ENCODE measurements at places on chromosomes 5 and 9.
A peak's percentile ranks its signal among the peaks of the same experiment; 100 is the strongest.

DNA sequence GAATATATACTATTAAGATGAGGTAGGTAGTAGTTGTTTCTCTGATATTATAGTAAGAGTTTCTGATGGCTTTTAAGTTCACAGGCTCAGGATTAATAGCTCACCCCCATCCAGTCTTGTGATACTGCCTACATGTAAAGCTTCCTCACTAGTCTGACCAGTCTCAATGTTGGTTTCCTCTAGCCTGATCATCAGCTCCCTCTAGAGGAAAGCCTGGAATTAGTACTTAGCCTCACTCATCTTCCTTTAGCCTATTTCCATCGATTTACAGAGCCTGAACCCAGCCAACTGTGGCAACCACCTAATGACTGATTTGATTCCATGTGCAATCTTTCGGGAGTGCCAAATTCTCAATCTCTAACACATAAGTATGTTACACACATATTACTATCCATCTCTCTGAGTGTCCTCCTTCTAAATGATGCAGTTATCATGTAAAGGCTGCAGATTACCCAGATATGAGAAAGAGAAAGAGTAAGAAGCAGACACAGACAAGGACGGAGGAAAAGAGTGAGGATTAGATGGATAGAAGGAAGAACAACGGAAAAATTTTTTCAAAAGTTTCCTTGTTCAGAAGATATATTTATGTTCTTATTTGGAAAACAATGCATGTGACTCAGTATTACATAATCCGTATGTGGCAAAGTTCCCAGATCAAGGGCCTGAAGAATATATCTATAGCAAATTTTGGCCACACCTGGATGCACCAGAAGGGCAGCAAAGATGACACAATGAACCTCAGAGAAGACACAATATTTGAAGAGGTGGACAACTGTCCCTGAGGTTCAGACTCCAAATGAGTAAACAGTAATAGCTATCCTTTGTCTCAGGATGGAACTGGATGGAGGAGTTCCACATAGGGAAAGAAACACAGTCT, 333.7 kb downstream of the ELAVL2 start:
- DNase-seq: peak; percentile 9

DNA sequence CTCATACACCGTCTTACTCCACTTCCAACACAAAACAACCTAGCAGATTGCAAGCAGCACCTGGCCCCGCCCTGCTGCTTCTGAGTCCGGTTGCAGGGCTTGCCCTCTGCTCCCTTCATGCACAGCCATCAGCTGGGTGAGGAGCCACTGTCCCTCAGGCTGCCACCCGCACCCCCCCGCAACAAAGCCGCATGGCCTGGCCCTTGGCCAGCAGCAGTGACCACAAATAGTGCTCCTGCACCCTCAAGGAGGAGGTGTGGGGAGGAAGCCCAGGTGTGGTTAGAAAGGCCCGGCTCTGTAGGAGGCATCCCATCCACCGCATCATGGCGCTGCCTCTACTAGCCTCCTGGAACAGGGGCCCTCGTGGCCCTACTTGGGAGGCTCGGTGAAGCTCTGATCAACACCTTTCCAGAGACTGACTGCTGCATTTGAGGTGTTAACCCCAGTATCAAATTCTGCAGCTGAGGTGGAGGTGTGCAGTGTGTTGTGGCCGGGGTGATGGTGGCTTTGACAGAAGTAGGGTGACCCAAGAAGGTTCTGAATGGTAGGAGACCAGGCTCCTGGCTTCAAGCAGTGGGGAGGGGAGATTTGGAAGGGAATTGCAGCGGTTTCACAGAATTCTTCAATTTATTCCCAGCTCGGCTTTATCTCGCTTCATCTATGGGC, 52.7 kb downstream of the WNK2 start:
- no peak for DNase-seq

DNA sequence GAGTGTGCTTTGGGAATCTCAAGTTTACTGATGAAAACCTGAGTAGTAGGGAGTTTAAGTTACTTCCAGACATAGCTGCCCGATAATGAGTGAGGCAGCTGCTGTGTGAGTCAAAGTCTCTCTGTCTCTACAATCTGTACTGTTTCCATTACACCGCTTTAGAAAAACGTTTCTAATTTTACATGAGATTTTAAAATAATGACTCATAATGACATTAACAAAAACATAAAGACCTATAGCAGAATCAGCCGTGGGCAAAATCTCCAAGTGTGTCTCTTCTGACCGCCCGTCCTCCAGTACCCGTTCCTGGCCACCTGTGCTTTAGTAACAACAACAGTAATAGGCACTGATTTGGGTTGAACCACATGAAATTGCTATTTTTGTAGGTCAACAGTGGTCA, 69.6 kb upstream of the PRRC1 start:
- no peak for DNase-seq

- DNase-seq: no peak
Measured at GRCh38 chr9:21322911-21323461, 12.2 kb downstream of the KLHL9 start.

- DNase-seq: no peak
Measured at GRCh38 chr5:61186634-61187033, 24.4 kb upstream of the SMIM15 start.

GRCh38 chr5:59003124-59003523, 420.2 kb downstream of the RAB3C start:
- DNase-seq: no peak

DNA sequence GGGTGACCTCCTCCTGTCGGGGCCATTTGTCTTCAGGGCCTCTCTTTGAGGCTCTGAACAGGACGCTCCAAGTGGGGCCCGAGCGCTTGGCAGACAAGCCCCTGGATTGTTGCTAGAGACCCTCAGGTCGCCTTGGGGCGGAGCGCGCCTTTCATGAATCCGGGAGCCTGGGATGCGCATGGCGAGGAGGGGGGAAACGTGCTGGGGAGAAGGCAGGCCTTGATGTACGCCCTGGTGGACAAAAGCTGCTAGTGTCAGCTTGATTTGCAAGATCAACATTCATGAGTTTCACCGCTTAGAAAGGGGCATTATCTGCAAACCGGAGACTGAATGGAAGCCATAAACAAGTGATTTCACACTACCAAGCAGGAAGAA, 226.3 kb downstream of the SMARCA2 start:
- DNase-seq: peak; percentile 96

- DNase-seq: no peak
Measured at GRCh38 chr9:128026255-128026772, 40.8 kb downstream of the NAIF1 start.

GRCh38 chr9:136759001-136759400, 958 bp upstream of the LCN8 start:
- no peak for DNase-seq

DNA sequence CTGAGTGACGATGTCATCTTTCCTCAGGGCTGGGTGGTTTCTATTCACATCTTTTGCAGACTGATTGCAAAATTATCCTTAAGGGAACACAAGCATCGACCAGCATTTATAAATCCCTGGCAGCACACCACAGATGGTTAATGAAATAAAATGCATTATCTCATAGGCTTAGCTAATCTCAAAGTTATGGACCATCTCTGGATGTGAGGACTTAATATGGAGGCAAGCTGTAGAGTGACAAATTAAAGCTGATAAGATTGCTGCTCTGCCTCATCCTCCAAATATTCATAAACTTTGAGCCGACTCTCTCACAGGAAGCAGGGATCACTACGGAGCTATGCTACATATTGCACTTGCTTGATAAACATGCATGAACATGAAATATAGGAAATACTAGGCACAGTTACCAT, 663.2 kb upstream of the RGMB start:
- DNase-seq: no peak

DNA sequence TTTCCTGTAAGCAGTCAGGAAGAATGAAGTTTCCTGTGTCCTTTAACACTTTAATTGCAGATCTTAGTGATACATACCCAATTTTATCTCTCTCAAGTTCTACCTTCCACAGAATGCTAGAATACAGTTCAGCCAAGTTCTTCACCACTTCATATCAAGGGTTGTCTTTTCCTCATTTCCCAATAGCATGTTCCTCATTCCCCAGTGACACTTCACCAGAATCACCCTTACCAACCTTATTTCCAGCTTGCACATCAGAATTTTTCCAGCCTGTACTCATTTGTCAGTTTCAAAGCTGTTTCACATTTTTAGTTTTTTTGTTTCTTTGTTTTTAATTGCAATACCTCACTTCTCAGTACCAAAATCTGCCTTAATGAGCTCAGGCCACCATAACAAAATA, 126.1 kb downstream of the ESM1 start:
- DNase-seq: no peak

DNA sequence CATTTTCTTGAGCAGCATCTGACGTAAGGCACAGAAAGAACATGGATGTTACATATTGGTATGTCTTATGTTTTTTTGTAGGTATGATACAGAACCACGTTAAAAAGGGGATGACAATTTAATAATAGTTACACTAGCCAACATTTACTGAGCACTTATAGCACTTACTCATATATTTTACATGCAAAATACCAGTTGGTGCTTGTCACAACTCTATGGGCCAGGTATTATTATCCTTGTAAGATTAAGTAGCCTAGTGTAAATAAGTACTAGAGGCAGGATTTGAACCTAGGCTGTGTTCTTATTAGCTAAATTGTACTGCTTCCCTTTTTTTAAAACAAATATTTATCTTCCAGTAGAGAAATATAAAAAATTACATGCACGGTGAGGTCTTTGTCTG, 83.5 kb downstream of the RANBP17 start:
- no peak for DNase-seq

DNA sequence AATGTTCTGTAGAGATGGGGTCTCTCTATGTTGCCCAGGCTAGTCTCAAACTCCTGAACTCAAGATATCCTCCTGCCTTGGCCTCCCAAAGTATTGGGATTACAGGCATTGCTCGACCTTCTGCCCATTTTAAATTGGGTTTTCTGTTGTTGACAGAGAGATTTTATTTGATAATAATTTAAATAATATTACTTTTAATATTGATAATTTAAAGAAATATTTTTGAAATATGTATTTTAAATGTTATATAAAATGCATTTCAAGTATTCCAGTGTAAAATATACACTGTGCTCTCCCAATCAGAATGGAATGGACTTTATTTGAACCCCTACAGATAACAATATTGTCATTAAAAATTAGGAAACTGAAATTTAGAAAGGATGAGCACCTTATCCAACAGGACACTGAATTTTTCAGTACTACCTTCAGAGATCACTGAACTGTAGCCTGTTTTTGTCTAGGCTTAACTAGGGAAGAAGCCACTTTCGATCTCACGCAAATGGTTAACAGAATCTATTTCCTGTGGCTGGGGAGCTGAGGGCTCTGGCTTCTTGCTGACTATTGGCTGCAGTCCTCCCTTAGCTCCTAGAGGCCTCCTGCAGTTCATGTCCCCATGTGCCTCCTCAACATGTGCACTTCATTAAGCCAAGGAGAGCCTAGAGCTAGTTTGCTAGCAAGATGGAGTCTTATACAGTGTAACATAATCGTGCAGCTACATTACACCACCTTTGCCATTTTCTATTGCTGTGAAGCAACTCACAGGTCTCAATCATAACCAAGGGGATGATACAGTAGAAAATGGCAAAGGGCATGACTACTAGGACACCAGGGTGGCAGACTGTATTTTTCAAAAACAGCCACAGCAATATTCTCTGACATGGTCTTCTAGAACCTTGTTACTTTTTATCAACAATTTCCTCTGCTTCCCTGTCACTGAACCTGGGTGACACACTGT, 150.0 kb downstream of the CDC42SE2 start:
- no peak for DNase-seq

DNA sequence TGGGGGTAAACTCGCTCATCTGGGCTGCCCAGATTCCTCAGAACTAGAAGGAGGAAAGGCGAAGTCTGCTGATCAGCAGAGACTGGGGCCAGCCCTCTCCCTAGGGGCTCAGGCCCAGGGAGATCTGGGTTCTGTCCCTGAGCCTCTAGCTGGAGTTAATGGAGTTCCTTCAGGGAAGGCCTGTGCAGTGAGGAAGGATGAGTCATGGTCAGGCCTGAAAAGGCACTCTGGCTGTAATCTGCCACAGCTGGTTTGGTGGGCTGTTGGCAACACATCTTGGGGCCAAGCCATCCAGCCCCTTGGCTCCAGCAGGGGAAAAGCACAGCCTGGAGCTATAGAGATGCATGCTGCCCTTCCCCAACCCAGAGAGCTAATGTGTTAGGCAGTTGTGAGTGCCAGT, 459.6 kb downstream of the PRELID2 start:
- DNase-seq: peak; percentile 11

GRCh38 chr9:116165912-116166311, 12.3 kb downstream of the PAPPA start:
- DNase-seq: no peak

- DNase-seq: peak; percentile 87
Measured at GRCh38 chr5:134026521-134027287, 21.9 kb upstream of the VDAC1 start.

DNA sequence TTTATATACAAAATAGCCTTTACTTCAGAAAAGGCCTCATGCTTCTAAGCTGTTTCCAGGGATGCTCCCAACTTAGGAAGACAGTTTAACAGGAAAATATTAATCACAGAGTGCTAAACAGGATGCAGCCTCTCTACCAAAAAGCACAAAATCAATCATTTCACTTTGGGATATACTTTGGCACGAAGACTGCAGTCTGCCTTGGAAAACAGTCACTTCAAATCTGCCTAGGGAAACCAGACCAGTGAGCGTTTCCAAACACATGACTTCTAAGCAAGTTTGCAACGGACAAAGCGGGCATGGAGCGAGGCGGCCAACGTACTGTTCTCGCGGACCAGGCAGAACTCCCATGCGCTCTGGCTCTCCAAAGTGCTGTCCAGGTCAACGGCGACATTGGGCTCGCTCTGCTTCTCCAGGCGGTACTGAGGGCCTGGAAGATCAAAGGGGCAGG, 201.0 kb downstream of the MAPKAP1 start:
- DNase-seq: peak; percentile 38

DNA sequence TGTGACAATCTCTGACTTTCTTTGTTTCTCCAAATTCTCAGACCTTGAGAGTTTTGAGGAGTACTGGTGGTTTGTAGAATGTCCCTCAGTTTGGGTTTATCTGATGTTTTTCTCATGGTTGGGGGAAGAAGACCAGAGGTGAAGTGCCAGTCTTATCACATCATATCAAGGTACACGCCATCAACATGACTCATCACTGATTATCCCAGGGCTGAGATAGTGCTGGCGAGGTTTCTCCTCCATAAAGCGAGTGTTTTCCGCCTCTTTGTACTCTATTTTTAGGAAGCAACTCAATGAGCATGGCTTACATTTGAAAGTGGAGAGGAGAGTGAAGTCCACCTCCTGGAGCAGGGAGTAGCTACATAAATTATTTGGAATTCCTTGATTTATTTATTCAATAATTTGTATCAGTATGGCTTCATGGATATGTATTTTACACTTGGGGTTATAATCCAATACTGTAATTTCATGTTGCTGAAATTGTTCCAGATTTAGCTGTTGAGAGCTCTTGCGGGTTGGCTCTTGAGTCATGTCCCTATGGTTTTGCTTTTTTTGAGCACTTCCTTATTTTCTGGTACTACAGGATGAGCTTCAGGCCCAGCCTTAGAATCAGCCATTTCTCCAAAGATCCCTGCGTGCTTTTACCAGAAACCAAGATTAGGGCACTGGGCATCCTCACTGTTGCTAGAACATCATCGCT, 23.9 kb downstream of the DCANP1 start:
- no peak for DNase-seq

DNA sequence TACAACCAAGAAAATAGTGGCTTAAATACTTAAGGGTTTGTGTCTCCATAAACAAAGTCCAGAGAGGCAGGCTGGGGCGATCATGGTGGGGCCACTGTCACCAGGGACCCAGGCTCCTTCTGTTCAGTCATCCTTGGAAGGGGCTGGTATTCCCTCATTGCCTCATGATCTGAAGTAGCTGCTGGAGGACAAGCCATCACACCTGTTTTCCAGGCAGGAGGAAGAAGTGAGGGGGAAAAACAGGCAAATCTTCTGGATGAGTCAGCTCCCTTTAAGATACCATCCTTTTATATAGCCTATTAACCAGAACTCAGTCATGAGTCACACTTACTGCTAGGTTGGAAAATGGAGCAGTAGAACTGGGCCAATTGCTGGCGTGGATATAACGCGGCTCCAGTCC, 92.3 kb downstream of the DAP start:
- DNase-seq: no peak

Measured in ELF-1 (cell line).